Cerebellar cortex (tissue), 1 donor: ENCODE measurements at places on chromosomes 7 and 10.
A peak's percentile ranks its signal among the peaks of the same experiment; 100 is the strongest.

DNA sequence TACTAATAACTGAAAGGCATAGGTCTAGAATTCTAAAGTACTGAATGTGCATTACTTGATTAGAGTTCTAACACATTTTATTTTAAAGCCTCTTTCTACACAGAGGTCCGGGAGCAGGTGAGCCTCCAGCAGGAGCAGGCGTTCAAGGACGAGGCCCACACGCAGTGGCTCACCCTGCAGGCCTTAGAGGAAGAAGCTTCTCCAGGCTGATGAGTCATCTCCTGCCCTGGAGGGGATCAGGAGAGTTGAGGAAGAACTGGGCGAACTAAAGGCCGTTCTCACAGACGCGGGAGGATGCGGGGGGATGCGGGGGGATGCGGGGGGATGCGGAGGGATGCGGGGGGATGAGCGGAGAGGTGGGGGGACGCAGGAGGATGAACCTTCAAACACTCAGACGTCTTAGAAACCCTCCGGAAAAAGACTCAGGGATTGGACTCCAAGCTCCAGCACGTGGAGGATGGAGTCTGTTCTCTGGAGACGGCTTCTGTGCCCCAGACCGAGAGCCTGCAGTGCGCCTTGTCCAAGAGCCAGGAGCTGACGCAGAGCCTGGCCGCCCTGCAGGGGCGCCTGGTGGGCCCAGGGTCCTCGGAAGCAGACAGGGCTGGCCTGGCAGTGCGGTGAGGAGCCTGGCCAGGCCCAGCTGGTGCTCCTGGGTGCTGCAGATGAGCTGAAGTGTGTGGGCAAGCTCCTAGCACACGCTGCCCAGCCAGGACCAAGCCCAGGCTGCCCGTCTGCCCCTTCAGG lies 433.7 kb upstream of the TPK1 start:
- DNase-seq: no peak

DNA sequence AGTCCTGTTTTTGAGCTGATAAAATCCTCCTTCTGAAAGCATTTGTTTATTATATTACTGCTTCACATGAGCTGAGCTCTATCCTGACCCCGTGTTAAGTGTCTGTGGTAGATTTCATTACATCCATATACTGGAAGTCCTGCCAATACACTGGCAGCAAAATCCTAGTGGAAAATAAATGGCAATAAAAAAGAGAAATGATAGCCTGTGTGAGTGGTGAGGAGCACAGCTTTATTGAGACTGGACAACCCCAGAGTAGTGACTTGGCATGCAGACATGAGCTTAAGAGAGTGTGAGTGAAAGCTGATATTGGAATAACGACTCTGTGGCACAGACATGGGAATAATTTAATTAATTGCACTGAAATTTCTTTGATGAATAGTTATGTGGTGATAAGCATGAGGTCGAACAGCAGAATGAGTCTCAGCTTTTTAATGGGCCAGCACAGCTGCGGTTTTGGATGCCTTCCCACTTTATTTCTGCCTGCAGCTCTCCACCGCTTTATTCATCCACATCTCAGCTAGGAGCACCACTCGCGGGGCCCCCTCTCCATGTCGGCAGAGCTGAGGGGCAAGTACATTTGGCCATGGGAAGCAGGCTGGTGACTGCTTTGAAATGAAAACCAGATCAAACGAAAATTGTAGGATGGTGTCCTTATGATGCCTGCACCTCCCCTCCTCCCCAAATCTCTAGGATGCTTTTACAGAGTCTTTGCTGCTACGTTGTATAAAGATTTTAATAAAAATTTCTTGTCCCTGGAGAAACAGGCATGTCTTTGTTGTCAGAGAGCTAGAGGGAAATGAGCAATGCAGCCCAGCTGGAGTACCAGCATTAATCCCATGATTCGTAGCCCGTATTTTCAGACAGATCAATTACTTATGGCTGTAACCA lies 494.3 kb downstream of the AUTS2 start:
- no peak for DNase-seq

GRCh38 chr7:132249256-132249971 lies 326.9 kb downstream of the PLXNA4 start:
- peak; percentile 74 for DNase-seq

DNA sequence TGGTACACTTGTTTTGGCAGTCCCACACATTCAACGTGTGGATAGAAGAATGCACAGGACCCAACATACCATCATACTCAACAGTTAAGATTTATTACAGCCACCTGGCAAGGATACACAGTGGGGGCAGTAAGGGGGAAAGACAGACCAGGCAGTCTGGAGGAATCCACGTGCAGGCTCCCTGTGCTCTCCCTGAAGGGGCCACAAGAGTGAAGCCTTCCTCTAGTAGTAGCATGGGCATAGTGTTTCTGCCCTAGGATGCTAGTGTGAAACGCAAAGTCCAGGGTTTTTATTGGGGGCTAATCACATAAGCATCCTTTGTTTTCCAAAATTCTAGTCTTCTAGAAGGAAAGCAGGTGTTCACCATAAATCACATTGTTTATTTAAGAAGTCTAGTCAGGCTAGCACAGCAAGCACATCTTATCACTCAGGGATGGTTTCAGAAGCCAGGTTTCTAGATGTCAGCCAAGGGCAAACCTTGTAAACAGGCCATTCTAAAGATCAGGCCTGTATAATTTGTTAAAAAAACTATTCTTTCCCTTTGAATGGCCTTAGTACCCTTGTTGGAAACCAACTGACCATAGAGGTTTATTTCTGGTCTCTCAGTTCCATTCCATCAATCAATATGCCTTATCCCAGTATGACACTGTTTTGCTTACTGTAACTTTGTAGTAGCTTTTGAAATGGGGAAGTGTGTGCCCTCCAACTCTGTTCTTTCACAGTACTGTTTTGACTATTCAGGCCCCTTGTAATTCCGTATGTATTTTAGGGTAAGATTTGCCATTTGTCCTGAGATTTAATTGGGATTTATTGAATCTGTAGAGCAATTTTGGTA lies 12.4 kb upstream of the TFAM start:
- no peak for DNase-seq

DNA sequence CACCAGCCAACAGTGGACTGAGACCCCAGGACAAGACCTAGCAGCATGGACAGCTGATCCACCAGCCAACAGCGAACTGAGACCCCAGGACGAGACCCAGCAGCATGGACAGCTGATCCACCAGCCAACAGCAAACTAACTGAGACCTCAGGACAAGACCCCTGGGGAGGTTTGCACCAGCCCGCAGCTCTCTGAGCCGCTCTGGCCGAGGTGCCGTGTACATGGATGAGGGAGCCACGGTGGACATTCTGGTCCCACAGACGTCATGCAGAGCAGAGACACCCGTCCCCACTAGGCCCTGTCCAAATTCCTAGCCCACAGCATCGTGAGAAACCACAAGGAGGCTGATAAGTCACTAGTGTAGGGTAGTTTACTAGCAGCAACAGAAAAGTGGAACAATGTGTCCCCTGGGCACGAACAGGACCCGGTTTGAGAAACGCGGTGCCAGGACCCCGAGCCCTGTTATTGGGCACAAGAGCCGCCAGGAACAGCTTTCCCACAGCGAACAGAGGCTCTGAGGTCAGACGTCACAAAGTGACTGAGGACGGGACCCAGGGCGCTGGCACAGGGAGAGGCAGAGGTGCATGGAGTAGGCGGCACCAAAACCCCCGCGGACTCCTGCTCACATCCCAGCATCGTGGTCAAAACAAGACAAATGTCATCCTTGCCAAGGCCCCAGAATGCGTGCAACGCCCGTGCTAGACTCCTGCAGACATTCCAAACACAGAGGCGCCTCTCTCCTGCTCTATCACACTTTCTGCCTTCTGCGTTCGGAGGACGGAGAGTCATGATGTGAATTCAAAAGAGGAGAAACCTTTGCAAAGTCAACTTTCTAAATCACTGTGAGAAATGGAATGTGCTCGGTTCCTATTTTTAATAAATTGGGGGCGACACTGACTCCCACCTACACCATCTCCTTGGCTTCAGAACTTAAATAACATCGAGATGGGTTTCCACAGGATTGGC lies 8.1 kb downstream of the STK32C start:
- no peak for DNase-seq

GRCh38 chr10:94402843-94403379 lies 570 bp downstream of the TBC1D12 start:
- peak; percentile 19 for DNase-seq

- no peak for DNase-seq
These were observed 318.5 kb downstream of the DOCK4 start for GRCh38 chr7:111887734-111888133.

- no peak for DNase-seq
These were observed 4.2 kb downstream of the MNX1 start for GRCh38 chr7:157006205-157006747.
